ENCODE measurements at places on chromosomes 2 and 18. TPM values are rescaled to one million over a fixed set of nuclear protein-coding genes. Genes with fewer than 3 reads are reported as not detected.
A peak's percentile ranks its signal among the peaks of the same experiment; 100 is the strongest.

DNA sequence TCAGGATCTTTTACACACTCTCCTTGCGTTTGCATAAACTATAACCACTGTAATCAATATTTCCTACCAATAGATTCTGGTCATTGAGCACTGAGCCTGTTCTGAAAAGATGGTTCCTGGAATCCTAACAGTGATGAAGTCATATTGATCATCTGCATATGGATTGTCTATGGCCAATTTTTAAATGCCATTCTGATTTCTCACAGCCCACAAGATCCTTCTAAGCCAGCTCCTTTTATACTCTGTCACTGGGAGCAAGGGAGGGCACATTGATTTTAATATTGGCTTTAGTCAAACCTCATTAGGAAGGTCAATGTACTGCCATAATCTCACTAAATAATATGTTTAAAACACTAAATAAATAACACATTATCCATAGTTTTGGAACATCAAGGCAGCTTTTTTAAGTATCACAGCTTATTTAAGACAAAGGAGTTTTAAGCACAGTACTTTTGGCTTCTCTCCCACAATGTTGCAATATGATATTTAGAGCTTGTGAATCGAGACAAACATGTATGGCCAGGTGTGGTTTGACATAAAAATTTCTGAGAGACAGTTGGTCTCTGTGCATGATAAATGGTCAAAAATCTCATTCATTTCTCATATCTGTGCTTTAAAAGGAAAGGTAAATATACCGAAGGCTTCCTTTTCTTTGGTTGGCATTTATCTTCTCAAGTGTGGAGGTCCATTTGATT lies 267.3 kb downstream of the MTX2 start:
- DNase-seq = peak; percentile 14

DNA sequence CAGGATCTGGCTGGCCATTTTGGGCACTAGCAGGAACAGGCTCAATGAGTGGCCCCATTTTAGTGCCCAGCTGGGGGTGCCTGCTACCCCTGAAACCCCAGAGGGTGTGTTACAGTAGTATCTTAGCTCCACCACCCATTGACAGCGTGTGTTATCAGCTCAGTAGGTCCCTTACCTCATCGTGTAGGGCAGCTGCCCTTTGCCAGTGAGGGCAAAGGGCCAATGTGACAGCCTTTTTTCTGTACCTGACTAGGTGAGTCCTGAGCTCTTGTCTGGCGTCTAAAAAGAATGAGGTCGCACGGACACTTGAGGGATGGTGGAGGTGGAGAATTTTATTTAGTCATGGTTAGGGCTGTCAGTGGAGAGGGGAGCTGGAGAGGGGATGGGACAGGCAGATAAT lies 462.2 kb downstream of the PIK3C3 start:
- DNase-seq = no peak

GRCh38 chr18:50786864-50787263 lies 33.0 kb downstream of the MRO start:
- DNase-seq = no peak

DNA sequence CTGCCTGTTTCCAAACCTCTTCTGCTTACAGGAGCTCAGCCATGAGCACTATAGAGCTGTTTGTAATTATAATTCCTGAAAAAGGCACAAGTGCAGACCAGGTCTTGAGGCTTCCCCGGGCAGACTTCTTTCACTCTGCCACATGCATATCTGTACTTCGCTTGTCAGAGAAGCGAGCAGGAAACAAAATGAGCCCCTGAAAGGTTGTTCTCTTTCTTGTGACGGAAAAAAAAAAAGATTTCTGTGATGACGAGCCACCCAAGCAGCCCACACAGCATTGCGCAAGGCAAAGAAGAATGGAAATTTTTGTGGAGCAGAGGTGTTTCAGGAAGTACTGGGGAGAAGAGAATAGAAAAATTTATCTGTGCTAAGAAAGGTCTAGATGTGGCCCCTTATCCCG lies 54.0 kb upstream of the LINC00305 start:
- DNase-seq = no peak

GRCh38 chr2:187310701-187311100 lies 137.4 kb downstream of the CALCRL start:
- peak; percentile 91 for DNase-seq

DNA sequence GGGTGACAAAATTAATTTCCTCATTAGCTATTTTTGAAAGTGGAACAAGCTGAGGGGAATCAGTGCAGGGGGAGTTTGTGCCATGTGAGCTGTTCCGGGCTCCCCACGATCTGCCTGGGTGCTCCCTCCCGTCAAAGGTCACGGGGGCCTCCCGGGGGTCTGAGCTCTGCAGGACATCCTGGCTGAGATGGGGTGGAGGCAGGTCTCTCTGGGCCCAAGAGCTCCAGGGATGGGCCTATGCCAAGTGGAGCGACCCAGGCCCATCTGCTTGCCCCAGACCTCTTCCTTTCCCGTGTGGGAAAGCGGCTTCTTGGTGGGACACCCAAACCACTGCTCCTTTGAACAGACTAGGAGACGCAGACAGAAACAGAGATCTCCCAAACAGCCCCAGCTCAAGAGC lies 143.3 kb upstream of the ID2 start:
- DNase-seq = no peak

DNA sequence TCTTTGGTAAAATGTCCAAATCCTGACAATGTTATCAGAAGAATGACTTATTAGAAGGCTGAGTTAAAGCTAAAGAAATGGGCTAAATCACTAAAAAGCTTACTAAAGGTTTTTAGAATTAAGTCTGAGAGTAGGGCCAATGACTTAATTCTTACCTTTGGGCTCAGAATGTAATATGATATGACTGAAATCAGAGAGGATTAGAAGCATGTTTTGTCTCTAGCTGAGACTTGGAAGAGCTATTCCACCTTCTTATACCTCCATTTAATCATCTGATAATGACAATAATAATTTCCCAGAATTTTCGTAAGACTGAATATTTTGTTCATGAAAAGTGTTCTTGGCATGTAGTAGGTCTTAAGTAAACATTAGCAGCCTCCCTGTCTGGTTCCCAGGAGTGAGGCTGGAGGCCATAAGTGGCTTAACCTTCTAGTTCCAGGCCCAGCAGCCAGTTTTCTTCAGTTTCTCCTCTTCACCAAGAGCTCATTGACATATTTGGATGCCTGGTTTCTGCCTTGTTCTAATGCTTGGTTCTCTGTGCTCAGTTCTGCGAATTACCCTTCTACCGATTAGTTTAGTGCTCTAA lies 25.5 kb upstream of the E2F6 start:
- DNase-seq = no peak

DNA sequence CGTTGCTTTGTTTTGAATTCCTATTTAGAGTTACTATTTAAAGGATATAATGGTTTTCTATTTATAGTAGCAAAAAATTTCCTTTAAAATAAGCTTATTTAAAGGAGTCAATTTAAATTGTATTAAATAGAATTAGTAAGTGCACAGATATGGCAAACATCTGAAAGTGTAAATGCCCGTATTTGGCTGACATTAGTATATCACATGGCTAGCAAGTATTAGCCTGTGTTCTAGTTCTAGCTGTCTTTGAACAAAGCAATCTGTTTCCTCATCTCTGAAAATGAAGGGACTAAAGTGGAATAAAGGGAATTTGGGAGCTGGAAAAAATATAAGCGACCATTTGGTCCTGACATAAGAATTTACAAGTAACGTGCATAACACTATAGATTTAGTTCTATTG lies 32.2 kb downstream of the PELI1 start:
- DNase-seq = no peak

Gene SERPINB13
- 21.2 TPM for total RNA-seq

Gene KLHL29
- total RNA-seq = 6.9 TPM

Gene MYO3B
- total RNA-seq = 5.5 TPM

Gene RRM2
- total RNA-seq = 17.3 TPM

Gene GNLY
- total RNA-seq = not detected

Gene EPG5
- total RNA-seq = 34.0 TPM
